BE2C (cell line): ENCODE measurements at places on chromosomes 13 and 19.

- DNase-seq = no peak
Observed at GRCh38 chr19:4016486-4016885, 8.9 kb downstream of the PIAS4 start.

GRCh38 chr19:29610574-29611271 is 4.6 kb downstream of the POP4 start:
- DNase-seq = peak; percentile 81

- DNase-seq = no peak
Observed at GRCh38 chr19:51548891-51549305, 17.4 kb upstream of the SIGLEC6 start.

DNA sequence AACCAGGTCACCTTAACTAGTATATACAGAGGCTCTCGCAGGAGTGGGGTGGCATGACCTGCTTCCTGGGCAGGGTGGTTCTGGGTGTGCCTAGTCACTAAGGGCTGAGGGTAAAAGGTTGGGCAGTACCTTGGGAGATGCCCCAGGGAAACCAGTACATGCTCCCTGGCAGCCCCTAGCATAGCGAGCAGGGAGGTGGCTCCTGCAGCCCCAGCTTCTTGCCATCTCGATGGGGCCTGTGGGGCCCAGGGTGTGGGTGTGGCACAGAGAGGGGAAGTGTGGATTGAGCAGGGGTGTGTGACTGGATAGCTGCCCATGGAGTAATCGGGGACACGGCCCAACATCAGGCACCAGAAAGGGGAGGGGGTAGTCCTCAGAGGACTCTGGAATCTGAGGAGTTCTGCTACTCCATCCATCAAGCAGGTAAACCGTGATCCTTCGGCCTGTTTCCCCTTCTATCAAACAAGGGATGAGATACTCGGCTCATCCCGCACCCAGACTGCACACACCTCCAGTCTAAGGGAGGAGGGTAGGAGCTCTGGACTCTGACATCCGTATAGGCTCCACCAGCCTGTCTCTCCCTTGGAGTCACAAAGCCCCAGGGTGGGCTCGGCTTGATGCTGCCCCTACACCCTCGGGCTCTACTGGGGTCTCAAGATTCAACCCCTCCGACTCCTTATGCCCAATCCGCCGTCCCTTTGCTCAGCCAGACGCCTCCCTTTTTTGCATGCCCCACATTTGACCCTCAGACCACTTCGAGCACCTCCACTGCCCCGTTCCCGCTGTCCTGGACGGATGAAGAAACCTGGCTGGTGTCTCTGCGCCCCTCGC is 1.1 kb downstream of the ZBTB45 start:
- no peak for DNase-seq

DNA sequence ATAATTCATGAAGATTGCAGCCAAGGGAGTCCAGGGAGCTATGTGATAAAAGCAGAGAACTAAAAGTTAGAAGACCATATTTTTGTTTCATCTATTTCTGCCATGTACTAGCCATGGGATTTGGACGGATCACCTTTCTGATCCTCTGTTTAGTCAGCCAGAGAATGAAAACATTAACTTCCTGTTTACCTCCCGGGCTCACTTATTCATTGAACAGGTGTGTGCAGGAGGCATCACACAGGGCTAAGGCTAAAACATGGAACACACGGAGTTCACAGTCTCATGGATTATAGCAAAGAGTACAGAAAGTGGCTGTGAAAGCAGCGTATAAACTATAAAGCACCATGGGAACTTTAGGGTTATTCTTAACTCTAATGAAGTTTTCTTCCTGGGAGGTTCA is 96.8 kb downstream of the GPR12 start:
- DNase-seq = no peak

GRCh38 chr13:41981951-41982715 is 21.2 kb upstream of the VWA8 start:
- DNase-seq = no peak

- no peak for DNase-seq
Observed at GRCh38 chr13:46082324-46082723, 22.5 kb downstream of the CPB2 start.

DNA sequence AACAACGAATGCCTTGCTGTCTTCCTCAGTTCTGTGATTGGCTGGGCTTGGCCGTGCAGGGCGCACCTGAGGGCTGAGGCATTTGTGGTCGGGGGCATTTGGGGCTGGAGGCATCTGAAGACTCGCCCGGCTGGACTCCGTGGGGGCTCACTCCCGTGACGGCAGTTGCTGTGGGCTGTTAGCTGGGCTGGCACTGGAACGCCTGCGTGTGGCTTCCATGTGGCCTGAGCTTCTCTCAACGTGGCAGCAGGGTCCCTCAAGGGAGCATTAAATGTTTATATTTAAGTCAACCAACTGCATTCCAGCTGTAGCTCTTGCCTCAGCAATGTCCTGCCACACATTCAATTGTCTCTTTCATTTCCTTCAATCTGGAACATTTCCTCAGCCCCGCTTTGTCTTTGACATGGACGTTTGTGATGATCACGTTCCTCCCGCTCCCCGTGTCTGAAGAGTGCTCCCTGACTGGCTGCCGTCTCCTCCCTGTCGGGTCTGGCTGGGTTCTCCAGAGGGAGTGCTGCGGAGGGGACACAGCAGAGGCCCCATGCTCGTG is 21.0 kb downstream of the CCDC8 start:
- no peak for DNase-seq

GRCh38 chr19:10390652-10391286 is 10.4 kb upstream of the TYK2 start:
- peak; percentile 78 for DNase-seq

DNA sequence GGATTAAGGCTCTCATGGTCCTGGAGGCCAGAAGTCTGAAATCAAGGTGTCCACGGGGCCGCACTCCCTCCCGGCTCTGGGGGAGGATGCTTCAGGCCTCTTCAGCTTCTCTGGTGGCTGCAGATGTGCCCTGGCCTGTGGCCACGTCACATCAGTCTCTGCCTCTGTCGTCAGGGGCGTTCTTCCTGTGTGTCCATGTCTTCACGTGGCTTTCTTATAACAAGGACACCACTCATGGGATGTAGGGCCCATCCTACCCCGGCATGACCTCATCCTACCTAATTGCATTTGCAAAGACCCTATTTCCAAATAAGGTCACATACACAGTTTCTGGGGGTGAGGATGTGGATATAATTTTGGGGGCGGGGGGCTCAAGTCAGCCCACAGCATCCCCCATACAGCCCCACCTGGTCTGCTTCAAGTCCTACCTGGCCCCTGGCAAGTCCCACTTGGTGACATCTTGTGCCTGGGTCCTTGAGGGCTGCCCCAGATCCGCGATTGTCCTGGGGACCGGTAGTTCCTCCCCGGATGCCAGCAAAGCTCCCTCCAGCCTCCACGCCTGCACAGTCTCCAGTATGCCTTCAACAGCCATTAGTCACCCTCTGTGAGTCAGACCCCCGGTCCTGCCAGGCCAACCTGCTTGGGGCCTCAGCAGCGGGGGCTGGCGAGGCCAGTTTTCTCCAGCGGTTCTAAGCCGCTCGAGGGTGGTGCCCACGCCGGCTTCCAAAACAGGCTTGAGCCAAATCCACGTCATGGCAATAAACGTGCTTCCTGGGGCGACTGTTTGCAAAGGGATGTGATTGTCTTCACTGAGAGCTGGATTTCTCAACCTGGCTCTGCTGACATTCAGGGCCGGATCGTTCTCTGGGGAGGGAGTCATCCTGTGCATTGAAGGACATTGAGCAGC is 32.2 kb downstream of the MYO9B start:
- DNase-seq = peak; percentile 80

GRCh38 chr19:35738021-35738886 is 4.0 kb downstream of the IGFLR1 start:
- no peak for DNase-seq

- DNase-seq = peak; percentile 77
Observed at GRCh38 chr19:44723952-44724319, 24.6 kb upstream of the BCL3 start.

GRCh38 chr13:99057310-99057975 is 79.6 kb upstream of the DOCK9 start:
- no peak for DNase-seq

DNA sequence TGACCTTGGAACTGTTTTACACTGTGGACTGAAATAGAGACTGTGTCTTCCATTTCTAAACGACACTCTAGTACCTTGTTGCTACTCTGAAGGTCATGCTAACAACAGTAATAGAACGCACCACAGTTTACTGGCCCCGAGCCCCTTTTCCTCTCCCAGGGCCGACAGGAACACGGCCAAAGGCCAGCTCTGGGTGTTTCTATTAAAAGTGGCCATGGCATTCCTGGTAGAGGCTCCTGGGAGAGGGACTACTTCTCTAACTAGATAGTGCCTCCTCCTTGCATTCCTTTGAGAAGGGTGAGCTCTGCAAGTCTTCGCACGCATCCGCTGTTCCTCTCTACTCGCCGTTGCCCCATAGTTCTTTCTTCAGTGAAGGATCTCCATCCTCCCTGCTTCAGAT is 18.7 kb upstream of the SIAH3 start:
- DNase-seq = no peak

- no peak for DNase-seq
Observed at GRCh38 chr13:46317120-46317519, 69.9 kb downstream of the RUBCNL start.

DNA sequence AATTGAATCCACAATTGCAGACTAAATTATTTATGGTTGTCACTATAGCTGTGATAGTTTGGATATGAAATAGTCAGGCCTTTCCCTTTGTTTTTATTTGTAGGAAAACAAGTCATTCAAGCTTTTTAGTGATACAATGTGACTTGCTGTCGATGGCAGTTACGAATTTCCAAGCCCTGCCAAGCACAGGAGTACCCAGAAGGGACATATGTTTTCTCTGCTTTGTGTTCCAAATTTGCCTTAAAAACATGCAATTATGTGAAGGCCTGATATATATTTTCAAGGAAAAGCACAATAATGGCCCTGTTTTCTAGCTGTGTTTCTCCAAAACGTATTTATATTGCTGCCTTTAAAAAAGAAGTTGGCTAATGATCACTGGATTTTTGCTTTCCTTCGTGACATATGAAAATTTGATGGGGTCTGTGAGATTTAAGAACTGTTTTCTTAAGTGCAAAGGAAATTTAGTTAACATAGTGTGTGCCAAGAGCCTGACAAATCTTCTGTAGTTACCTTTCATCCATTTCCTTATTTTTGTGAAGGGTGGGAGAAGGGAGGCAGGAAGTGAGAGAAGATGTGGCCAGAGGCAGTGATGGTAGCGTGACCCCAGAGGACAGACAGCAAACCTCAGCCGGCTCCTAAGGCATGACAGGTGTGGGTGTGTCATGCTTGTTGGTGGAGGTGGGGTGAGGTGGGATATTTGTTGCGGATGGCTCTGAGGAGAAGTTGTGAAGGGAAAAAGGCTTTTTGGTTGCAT is 79.6 kb downstream of the TEX26 start:
- no peak for DNase-seq

- DNase-seq = no peak
Observed at GRCh38 chr13:32548837-32549236, 10.2 kb upstream of the N4BP2L2 start.

- DNase-seq = no peak
Observed at GRCh38 chr13:48510698-48511097, 22.2 kb downstream of the RCBTB2 start.

DNA sequence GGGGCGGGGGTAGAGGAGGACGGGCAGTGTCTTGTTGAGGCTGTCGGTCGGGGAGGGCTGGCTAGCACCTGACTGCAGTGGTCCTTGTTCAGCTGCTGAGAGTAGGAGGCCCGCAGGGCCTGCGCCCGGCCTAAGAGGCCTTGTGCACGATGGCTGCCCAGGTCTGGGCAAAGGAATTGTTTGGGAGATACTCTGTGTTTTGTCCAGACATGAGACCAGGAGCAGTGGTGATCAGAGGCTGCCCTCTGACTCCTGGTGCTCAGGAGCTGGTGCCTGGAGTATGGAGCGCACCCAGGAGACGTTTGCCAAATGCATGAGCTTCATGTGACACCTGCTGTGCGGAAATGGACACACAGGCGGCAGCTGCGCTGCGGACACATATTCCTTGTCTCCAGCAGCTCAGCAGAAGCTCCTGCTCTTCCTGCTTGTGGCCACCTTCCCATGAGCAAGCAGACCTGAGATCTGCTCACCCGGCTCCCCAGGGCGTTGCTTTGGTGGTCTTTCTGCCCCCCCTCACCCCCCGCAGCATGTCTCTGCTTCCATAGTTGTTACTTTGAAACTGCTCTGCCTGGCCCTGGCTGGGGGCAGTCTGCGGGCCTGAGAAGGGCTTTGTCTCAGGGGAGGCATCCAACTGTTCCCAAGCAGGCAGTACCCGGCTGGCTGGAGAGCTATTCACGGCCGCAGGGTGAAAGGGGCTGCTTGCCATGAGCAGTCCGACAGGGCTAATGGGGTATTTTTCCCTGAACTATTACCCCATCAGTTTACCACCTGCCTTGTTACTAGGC is 163.9 kb downstream of the TEX29 start:
- no peak for DNase-seq

DNA sequence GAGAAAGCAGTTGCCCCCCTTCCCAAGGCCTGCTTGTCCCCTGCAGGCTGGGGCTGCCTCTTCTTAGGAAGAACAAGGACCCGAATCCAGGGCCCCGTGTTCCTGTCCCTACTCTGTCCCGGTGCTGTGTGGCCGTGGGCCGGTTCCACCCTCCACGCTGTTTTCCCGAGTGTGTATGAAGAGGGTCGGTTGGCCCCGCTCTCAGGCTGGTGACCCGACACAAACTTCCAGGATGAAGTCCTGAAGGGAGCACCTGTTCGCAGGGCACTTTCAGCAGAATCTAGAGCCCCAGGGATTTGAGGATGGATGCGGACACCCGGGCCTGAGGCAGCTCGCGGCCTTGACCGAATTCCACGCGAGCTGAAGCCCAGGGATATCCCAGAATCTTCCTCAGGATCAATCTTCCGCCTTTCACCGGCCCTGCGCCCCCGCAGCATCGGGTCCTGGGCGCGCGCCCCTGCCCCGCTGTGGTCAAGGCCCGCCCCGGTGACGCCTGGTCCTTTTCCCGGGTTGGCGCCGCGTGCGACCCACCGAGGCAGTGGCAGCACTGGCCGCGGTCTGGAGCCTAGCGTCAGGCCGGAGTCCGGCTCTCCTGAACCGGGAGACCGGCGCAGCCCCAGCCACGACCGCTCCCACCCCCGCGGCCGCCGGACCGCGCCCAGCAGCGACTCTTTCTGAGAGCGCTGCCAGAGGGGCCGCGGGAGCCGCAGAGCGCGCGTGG is 528 bp upstream of the CHST8 start:
- DNase-seq = peak; percentile 24

- DNase-seq = no peak
Observed at GRCh38 chr13:25608181-25608580, 236.4 kb downstream of the ATP8A2 start.

GRCh38 chr13:92952161-92952560 is 274.4 kb upstream of the GPC6 start:
- no peak for DNase-seq

GRCh38 chr19:7720351-7720750 is 11.6 kb downstream of the CLEC4G start:
- no peak for DNase-seq

GRCh38 chr19:44626048-44626624 is 12.8 kb downstream of the IGSF23 start:
- DNase-seq = no peak

DNA sequence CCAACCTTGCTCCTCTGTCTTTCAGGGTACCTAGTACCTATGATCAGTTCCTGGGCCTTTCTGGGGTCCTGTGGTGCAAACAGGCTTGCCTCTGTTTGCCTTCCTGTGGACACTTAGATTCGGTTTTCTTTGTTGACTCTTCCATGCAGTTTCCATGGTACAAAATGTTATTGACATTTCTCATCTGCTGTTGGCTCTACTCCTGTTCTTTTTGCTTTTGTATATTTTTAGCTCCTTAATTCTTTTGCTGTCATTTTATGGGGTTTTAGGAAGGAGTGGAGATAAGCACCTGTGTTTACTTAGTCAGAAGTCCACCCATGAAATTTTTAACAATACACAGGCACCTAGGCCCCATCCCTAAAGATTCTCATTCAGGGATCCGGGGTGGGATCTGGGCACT is 20.5 kb upstream of the CNMD start:
- DNase-seq = no peak
